ENCODE measurements at places on chromosomes 7 and 10.
A peak's percentile ranks its signal among the peaks of the same experiment; 100 is the strongest.

DNA sequence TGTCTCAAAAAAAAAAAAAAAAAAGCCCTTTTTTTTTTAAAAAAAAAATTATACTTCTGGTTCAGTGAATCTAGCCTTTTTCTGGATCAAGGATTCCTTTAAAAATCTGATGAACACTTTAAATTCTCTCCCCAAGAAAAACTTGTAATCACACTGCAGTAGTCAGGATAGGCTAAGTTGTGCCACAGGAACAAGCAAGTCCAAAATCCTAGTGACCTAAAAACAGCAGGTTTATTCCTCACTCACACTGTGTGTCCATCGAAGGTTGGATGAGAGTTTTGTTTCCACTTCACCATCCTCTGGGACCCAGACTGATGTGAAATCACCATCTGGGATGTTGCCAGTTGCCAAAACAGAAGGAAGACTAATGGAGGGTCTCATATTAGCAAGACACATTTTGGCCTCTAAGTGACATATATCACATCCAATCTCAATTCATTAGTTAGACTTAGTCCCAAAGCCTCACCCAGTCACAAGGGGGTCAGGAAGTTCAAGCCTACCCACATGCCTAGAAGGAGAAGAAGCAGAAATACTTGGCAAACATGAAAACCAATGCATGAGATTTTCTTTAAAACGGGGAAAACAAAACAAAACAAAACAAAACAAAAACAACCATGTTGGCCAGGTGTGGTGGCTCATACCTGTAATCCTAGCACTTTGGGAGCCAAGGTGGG is 32.7 kb downstream of the CYP17A1 start:
- no peak for DNase-seq

- no peak for DNase-seq
Observed at GRCh38 chr7:22806752-22807151, 15.9 kb downstream of the TOMM7 start.

DNA sequence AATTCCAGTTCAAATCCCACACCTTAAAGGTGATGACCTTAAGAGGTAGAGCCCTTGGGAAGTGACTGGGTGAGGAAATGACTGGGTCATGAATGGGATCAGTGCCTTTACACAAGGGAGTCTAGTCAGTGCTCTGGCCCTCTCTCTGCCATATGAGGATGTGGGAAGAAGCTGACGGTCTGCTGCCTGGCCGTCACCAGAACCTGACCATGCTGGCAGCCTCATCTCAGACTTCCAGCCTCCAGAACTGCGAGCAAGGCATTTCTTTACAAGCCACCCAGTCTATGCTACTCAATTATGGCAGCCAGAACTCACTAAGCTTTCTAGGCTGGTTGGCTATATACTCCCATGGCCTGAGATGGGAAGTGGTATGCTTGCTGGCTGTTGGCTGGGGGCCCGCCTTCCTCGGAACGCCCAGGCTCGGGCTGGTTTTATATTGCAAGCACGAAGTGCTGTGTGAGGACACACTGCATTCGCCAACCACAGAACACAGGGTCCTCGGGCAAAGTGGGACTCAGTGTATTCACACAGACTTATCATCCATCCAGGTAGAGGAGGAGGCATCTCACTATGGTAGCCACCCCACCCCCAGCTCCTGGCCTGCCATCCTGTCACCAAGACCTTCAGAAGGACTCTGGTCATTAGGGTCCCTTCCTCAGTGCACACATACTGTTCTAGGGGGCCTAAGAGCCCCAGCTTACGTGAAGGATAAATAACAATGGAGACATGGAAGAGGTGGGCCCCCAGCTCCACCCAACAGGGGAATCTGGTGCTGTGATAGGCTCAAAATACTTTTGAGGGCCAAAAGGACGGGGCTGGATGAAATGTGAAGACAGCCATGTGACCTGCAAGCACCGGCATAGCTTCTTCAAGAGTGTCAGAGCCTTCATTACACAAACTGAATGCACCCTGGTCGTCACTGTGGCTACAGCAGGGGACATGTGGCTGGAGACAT is 49.0 kb downstream of the ZRANB1 start:
- no peak for DNase-seq

- DNase-seq = no peak
Observed at GRCh38 chr7:107744345-107744750, 406 bp downstream of the CBLL1 start.

- no peak for DNase-seq
Observed at GRCh38 chr10:83289373-83289772, 849.9 kb upstream of the GHITM start.

DNA sequence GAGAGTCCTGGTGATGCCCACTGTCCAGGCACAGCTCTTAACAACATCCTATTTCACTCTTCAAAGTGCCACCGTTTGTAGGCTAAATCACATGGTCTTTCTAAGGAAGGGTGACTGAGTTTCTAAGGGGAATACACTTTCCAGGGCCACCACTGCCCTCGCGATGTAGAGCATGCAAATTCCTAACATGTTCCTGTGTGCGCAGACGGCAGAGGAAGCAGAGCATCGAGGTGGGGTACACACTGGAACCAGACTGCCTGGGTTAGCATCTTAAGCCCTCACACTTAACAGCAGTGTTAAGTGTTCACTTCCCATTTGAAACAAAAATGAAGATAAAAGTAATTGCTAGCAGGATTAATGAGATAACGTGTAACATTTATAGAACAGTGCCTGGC is 3.0 kb downstream of the VOPP1 start:
- no peak for DNase-seq

DNA sequence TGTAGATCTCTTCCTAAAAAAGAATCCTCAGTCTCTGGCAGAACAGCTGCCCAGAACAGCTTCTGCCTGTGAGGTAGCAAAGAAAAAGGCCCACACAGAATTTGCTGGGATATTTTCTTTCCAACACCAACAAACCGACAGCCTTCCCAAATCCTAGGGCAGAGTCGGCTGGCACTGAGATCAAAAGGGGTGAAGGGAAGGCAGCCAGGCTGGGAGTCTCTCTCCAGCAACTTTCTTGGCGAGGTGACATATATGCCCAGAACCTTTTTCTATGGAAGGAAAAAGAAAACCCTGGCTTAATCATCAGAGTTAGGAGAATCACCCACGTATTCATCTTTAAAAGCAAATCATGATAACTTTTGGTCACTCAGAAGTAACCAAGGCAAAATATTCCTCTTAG is 279.6 kb downstream of the DNAJB6 start:
- peak; percentile 51 for DNase-seq

GRCh38 chr7:151790830-151791620 is 85.9 kb downstream of the PRKAG2 start:
- no peak for DNase-seq

DNA sequence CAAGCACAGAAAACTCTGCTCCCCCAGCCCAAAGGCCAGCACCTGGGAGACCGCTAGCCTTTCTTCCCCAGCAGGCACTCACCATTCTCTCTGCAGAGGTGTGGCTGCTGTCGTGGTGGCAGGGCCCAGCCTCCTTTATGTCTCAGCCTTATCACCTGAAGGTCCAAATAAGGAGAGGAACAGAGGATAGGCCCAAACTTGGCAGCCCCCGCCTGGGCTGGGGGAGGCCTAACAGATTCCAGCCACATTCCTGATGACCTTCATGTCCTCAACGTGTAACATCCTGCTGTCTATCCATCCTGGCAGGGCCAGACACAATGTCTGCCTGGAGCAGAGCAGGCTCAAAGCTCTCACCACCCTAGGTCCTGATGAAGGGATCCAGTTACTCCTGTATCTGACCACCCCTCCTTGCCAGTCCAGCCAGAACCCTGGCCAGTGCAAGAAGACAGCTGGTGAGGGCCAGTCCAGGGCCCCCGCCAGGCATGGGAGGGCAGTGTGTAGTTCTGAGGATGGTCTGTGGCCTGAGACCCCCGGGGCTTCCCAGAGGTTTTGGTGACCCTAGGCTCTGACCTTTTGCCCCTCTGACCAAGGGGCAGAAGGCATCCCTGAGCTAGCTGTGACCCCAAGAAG is at the start of gene MYL7:
Gene MYL7, minus strand, starts transcription at position 112 of the 630 bp plus-strand sequence. Its CDS starts 27 bp downstream, at position 85.
- DNase-seq = no peak

DNA sequence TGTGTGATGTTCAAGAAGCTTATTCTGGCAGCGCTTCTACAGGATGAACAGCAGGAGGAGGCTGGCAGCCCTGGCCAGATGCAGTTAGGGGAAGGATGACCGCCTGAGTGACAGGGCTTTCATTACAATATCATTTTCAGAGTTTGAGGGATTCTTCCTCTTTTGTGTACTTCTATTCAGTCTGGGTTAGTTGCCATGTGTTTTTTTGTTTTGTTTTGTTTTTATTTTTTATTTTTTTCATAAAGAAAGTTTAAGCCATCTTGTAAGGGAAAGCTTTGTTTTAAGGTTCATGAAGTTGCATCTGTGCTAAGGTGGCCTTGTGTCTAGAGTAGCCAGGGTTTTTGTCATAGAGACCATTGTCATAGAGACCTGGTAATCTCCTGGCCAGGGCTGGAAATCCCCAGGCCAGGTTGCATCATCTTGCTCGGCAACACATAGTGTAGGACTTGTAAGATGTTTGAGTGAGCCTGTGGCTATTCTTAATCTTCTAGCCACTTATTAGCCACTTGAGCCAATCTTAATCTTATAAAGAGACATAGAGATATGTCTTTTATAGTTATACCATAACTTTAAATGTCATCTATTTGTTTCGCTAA is 230.5 kb upstream of the TMEM229A start:
- no peak for DNase-seq

- no peak for DNase-seq
Observed at GRCh38 chr10:22250897-22251660, 33.3 kb upstream of the EBLN1 start.

DNA sequence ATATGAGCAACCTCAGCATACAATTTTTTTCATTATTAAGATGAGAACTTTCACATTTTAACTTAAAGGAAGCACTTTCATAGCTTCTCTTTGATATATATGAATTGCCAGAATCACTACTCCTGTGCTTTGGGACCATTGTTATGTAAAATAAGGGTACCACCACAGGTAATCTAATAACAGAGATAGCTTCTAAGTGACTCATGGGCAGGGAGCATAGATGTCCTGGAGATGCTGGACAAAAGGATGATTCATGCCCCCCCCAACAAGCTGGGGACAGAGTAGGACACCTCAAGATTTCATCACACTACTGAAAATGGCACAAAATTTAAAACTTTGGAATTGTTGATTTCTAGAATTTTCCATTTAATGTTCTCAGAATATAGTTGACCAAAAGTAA is 641.1 kb downstream of the PCDH15 start:
- DNase-seq = no peak

DNA sequence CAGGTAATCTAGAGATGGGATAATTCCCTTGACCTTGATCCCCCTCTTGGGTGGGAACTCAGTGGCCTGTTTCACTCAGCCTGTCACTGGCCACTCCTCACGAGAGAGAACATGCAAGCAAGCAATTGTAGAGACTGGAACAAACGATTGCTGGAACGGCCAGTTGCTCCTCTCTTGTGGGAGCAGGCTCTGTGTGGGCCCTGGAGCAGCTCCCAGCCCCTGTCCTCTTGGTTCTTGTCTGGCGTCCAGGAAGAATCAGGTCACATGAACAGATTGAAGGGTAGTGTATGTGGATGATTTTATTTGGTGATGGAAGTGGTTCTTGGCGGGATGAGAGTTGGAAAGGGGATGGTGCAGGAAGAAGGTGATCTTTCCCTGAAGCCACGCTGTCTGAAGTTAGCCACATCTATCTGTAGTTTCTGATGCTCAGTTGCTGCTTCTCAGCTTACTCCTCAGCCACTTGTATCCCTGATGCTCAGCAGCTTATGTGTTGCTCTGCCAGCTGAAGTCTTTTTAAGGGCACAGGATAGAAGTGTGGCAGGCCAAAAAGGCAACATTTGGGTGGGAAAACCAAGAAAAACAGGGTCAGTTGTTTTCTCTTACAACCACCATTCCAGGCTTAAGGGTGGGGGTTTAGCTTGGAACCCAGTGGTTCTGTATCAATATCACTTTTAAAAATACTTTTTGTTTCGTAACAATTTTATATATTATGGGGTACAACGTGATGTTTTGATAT is 15.9 kb downstream of the RNF133 start:
- no peak for DNase-seq

GRCh38 chr10:52729271-52730104 is 43.1 kb downstream of the MBL2 start:
- peak; percentile 45 for DNase-seq

- DNase-seq = no peak
Observed at GRCh38 chr7:27779873-27780272, 39.9 kb downstream of the TAX1BP1 start.

- DNase-seq = no peak
Observed at GRCh38 chr7:82244947-82245517, 198.5 kb downstream of the CACNA2D1 start.

DNA sequence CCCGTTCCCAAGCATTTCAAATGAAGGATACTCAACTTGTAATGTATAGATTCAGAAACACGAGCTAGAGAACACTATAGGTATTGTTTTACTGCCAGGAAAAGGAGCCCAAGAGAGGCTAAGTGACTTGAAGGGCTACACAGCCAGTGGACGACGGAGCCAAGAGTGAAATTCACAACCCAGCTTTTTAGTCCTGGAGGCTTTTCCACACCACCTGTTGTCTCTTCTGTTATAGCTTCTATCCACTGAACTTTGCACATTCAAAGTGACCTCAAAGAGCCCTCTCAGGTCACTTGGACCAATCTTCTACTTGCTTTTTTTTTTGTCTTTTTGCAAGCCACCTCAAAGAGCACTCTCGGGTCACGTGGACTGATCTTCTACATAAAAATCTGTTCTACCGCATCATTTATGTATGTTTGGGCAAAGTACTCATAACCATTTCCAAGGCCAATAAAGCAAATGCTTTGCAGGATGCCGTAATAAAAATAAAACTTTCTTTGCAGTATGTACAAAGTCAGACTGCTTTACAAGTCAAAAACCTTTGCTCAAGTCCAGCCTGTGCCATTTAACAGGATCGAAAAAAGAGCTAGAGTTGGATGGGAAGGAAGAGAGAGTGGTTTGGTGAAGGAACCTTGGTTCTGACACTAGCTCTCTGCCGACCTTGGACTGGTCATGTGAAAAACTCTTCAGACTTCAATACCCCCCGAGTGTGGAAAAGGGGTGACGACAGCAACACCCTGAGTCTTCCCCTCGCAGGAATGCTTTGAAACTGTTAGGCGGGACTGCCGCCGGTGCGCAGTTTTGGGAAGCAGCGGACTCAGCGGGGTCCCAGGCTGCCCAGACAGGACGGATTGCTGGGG is 821 bp downstream of the SLC35B4 start:
- no peak for DNase-seq

DNA sequence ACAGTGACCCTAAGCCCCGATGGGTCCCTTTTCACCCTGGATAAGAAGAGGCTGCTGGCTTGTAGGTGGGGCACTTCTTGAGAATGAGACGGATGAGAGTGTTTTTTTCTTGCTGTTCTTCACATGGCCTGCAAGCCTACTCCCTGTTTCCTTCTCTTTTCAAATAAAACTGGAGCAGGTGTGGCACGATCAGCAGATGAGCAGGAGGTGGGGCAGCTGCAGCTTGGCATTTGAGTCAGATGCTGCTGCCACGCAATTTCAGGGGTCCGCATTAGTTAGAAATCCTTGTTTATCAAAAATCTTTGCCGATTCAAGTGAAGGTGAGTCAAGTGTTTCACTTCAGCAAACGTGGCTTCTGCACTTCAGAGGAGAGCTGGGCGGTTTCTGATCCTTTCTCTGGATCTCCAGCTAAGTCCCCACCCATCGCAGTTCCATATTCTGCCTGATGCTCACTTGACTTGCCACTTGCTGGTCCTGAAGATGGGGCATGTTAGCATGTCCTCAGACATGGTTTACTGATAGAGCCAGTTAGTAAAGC is 20.8 kb downstream of the WDFY4 start:
- DNase-seq = no peak

All from frontal cortex (tissue), 4 donors.